ENCODE measurements at places on chromosomes 7 and 10. TPM values are rescaled to one million over a fixed set of nuclear protein-coding genes. Genes with fewer than 3 reads are reported as not detected.

Gene CYP17A1
- total RNA-seq, result not detected

DNA sequence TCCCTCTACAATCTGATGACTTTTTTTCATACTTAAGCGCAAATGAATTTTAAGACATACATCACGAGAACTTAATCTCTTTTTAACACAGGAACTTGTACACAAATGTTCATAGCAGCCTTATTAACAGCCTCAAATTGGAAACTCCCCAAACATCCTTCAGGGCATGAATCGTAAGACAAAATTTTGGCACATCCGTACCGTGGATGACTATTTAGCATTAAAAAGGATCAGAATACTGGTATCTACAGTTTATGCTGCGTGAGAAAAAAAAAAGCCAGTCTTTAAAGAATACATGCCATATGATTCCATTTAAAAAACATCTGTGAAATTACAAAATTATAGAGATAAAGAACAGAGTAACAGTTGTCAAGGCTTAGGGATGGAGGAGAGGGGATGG, 46.8 kb downstream of the PDE1C start:
- DNase-seq, result no peak

DNA sequence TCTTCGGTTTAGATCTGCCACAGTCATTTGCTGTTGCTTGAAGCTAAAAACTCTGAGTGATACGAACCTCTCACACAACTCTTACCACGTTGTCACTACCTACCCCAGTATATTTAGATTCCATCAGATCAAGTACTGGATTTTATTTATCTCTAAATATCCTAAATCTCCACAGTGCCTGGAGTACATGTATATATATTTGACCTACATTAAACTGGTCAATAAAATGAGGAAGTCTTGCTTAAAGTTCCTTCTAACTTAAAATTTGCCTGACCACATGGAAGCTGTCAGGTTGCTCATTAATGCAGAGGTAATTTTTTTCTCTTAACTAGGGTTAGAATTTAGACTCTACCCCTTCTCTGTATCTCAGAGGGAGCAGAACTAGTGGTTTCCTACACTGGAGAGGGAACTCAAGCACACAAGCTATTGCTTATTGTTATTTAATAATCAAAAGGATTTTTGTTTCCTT, 3.1 kb upstream of the MACC1 start:
- DNase-seq, result no peak

DNA sequence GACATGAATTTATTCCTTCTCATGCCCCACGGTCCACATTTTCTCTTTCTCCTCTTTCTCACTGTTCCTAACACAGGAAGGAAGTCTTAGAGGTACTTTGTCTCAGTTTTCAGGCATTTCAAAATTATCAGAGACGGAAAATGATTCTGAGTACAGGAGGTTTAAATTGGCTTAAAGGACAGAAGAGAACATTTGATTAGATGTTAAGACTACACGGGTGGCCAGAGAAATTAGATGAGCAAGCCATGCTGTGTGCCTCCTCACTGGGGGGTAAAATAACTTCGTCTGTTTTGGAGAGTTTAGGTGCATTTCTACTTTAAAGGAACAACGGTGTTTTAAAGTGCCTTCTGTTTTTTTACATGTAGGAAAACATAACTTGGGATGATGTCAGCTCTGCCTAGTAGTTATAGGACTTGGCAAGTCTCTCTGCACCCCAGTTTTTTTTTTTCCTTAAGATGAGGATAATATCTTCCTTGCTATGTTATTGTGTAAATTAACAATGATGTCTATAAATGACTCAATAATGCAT, 66.9 kb downstream of the MCMBP start:
- DNase-seq, result no peak

DNA sequence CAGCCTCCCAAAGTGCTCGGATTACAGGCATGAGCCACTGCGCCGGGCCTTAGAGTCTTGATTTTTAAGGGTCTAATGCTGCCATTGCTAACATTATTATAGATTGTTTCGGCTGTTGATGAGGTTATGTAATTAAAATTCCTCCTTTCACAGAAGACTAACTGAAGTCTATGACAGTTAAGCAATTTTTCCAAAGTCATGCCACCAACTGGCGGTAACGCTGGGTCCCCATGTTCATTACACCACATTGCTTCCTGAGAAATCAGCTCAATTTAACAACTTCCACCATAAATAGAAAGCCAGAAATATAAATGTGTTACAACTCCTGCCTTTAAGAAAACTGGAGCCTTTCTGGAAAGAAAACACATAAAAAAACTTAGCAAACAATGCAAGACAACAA, 3.5 kb downstream of the ERLIN1 start:
- no peak for DNase-seq

Gene ANKRD30A
- total RNA-seq, result 0.30 TPM

All from skin of body (tissue), 3 donors.